ENCODE measurements at places on chromosomes 7 and 10.

- H3K4me3 ChIP-seq = no peak overlapping the region
Measured at GRCh38 chr10:123807444-123808035, 84.1 kb downstream of the CPXM2 start.

- H3K4me1 ChIP-seq = peaks cover 4% of the 10 kb centered on the region
- no peak overlapping the region for H3K4me3 ChIP-seq
- DNase-seq = no peak
- no peak overlapping the region for H3K27ac ChIP-seq
- H3K27me3 ChIP-seq = peaks cover 40% of the 10 kb centered on the region
- no peaks in the 10 kb centered on the region for H3K36me3 ChIP-seq
Measured at GRCh38 chr10:17622061-17622460, 4.9 kb upstream of the HACD1 start.

DNA sequence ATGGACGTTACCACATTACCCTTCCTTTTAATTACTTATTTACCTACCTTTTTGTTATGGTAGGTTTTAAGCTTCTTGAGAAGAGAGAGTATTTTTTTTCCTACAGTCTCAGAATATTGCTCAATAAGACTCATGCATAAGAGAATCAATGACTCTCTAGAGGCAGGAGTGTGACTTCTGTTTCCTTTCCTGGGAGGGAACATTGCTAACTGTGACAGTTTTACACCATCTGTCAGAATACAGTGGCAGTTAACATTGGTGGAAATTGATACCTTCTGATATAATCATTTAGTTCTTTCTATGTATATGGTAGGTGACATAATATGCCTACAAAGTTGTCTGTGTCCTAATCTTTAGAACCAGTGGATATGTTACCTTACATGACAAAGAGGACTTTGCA is 348.7 kb upstream of the POT1 start:
- no peaks in the 10 kb centered on the region for H3K36me3 ChIP-seq
- H3K27me3 ChIP-seq = no peaks in the 10 kb centered on the region
- DNase-seq = no peak

- H3K4me1 ChIP-seq = peaks cover 28% of the 10 kb centered on the region
- H3K4me3 ChIP-seq = peak overlapping the region; percentile 82
- H3K27ac ChIP-seq = no peak overlapping the region
- peaks cover 2% of the 10 kb centered on the region for H3K36me3 ChIP-seq
- no peak for DNase-seq
Measured at GRCh38 chr10:102675011-102675665, 30.9 kb downstream of the TRIM8 start.

GRCh38 chr10:80407812-80408241 is 524 bp upstream of the PRXL2A start:
- peak overlapping the region; percentile 74 for H3K27ac ChIP-seq
- DNase-seq = peak; percentile 75
- no peaks in the 10 kb centered on the region for H3K36me3 ChIP-seq
- peaks cover 9% of the 10 kb centered on the region for H3K4me1 ChIP-seq

DNA sequence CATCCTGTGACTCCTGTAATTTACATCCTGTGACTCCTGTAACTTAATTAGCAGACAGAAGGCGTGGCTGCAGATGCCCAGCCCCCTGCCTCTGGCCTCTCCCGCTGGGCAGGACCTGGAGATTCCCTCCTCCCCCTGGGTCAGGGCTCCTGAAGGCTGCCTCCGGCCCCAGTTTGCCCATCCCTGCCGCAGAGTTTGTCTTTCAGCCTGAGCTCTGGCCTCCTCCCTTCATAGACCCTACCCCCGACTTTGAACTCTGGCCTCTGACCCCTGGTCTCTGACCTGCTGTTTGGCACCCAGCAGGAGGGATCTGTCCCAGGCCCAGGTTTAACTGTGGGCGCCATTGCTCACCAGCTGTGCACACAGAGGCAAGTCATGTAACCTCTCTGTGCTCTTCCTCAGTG is 45.6 kb downstream of the ELFN1 start:
- no peak overlapping the region for H3K27ac ChIP-seq
- no peaks in the 10 kb centered on the region for H3K36me3 ChIP-seq
- peaks cover 6% of the 10 kb centered on the region for H3K4me1 ChIP-seq
- no peaks in the 10 kb centered on the region for H3K27me3 ChIP-seq

GRCh38 chr10:11396311-11396955 is 215.0 kb downstream of the USP6NL start:
- peaks cover 18% of the 10 kb centered on the region for H3K4me1 ChIP-seq
- no peak overlapping the region for H3K27ac ChIP-seq
- no peak for DNase-seq
- peaks cover 8% of the 10 kb centered on the region for H3K27me3 ChIP-seq
- no peak overlapping the region for H3K4me3 ChIP-seq

GRCh38 chr10:75495434-75496190 is 64.2 kb downstream of the LRMDA start:
- no peaks in the 10 kb centered on the region for H3K27me3 ChIP-seq
- no peaks in the 10 kb centered on the region for H3K4me1 ChIP-seq

- H3K27ac ChIP-seq = peak within 1 kb of the TSS; percentile 98
- H3K4me1 ChIP-seq = peaks cover 37% of the 10 kb centered on the region
- peak within 1 kb of the TSS; percentile 99 for H3K4me3 ChIP-seq
Measured at GRCh38 chr10:110919349-110919931, at the start of gene SHOC2. SHOC2 (plus strand) TSS chr10:110919604; CDS start chr10:110964359, 44,755 bp downstream.
